ENCODE measurements at places on chromosomes 1 and 21. TPM values are rescaled to one million over a fixed set of nuclear protein-coding genes. Genes with fewer than 3 reads are reported as not detected.

PUSL1 gene
- 10.0 TPM for total RNA-seq

PRRC2C gene
- total RNA-seq = 77.6 TPM

NBPF8 gene
- 15.3 TPM for total RNA-seq

PPIE gene
- 31.6 TPM for total RNA-seq

TUT4 gene
- 229 TPM for total RNA-seq

MTARC1 gene
- 18.8 TPM for total RNA-seq

TBX15 gene
- 0.31 TPM for total RNA-seq

HIPK1 gene
- 48.5 TPM for total RNA-seq

DDAH1 gene
- total RNA-seq = 45.4 TPM

ATP6V1G3 gene
- not detected for total RNA-seq

RPTN gene
- total RNA-seq = not detected

GJA8 gene
- not detected for total RNA-seq

EVA1B gene
- total RNA-seq = 1.6 TPM

DISC1 gene
- total RNA-seq = 11.9 TPM

SLAMF8 gene
- not detected for total RNA-seq

LCA5L gene
- total RNA-seq = not detected

ENAH gene
- total RNA-seq = 109 TPM

CD5L gene
- total RNA-seq = not detected

KRTAP10-12 gene
- not detected for total RNA-seq

RO60 gene
- 341 TPM for total RNA-seq

HES2 gene
- total RNA-seq = not detected

TMPRSS2 gene
- not detected for total RNA-seq

SSU72 gene
- 45.4 TPM for total RNA-seq

USH2A gene
- 0.31 TPM for total RNA-seq

NBPF20 gene
- 10.6 TPM for total RNA-seq

KMO gene
- 1.6 TPM for total RNA-seq

MROH9 gene
- total RNA-seq = not detected

APOBEC4 gene
- not detected for total RNA-seq

KCNT2 gene
- total RNA-seq = 49.8 TPM

NOS1AP gene
- total RNA-seq = 16.6 TPM

TSPAN1 gene
- total RNA-seq = not detected

VHLL gene
- total RNA-seq = 1.3 TPM

MED8 gene
- 28.2 TPM for total RNA-seq

TFB2M gene
- 10.6 TPM for total RNA-seq

CFHR2 gene
- not detected for total RNA-seq

AQP10 gene
- total RNA-seq = not detected

LRRC71 gene
- total RNA-seq = not detected
